MCF 10A (cell line): ENCODE measurements at places on chromosomes 2 and 18.
A peak's percentile ranks its signal among the peaks of the same experiment; 100 is the strongest.

DNA sequence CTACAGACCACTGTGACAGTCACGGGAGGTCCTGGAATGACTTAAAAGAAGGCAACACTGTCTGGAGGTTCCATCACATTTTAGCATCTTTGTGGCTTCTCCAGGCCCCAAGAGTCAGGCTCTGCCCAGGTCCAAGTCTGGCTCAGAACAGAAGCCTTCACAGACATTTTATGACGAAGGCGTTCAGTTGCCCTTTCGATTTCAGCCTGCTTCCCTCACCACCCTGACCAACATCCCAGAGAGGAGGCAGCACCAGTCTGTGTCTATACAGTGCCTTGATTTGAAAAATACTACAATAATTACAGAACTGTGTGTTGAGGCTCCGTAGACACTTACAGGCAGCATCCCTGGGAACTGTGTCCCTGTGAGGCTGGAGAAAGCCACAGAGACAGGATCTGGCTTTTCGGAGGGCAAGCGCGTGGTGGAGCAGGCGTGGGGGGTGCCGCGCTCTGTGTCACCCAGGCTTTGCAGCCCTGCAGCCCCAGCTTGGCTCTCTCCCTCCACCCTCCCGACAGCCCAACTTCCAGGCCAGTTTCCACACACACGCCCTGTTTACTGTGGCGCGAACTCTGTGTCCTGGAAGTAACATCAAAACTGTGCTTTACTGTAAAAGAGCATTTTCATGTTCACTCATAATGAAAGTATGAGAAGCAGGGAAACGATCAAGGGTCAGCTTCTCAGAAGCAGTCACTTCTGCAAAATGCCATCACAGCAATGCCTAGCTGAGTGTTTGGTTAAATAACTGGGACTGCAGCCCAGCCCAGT is 153.5 kb upstream of the ALKAL2 start:
- DNase-seq, result no peak

- DNase-seq, result no peak
Measured at GRCh38 chr2:168224346-168224745, 23.0 kb downstream of the STK39 start.

DNA sequence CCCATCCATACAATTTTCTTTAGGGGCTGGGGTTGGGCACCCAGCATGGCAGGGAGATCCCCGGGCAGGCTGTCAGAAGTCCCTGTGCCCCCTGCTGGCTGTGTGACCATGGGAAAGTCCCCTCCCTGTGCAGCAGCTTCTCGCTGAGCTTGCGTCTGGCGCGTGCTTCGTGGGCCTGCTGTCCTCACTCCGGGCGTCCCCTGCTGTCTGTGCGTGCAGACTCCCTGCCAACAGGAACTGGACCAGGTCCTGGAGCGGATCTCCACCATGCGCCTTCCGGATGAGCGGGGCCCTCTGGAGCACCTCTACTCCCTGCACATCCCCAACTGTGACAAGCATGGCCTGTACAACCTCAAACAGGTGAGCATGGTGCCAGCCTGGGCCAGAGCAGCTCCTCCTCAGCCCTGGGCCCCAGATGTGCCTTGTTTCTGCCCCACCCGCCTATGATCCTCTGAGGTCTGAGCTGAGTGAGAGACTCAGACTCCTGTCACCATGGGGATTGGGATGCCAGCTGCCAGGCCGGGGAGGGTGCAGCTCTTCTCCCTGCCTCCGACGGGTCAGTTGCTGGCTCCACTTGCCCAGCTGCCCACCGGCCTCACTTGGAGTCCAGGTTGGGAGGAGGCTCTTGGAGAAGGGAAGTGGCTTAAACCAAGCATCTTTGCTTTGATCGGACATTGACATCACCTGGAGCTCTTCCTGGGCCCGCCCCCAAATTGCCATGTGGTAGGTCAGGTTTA is 28.6 kb downstream of the IGFBP2 start:
- DNase-seq, result no peak

DNA sequence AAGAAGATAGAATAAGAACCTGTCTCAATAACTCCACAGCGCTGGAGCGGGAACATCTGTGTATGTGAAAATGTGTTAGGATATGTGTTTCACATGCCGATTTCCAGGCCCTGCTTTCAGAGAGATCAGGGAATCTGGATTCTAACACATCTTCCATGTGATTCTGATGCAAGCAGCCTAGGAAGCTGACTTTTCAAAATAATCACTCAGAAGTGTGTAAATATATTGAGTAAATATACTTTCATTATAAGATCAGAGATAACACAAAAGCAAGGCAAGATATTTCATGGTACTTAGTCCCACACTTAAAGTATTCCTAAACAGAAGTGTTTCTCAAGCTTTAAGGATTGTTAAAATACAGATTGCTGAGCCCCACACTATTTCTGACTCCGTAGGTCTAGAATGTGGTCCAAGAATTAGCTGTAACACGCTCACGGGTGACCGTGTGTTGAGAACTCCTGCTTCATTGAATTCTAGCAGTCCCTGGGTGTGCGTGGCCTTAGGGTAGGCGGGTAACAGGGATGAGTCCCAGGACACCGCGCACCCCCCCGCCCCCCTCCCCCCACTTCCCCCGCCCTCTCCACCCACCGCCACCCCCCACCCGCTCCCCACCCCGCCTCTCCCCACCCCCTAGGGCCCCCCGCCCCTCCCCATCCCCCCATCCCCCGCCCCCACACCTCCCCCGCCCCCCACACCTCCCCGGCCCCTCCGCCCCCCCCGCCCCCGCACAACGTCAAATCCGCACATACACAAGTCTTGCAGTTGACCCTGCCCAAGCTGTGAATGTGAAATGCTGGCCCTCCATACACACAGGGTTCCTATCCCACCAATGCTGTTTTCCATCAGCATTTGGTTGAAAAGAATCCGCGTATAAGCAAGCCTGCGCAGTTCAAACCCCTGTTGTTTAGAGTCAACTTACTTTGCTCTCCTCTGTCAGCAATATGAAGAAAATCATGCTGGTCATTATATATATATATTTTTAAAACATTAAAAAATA is 94.2 kb upstream of the SLC39A10 start:
- no peak for DNase-seq

GRCh38 chr2:9693196-9693491 is 62.3 kb upstream of the YWHAQ start:
- DNase-seq, result peak; percentile 83

DNA sequence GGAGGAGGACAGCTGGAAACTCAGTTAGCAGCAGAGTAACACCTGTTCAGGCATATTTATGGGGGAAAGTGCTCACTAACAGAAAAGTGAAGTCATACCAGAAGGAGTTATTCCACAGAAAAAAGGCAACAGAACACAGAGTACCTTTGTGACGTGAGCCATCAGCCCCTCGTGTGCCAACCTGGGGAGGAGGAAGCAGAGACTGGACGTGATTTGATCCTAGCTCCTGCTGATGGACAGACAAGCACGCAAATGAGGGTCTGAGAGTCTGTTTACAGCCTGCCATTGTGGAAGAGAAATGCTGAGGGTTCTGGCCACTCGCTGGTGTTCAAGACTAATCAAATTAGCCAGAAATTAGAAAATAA is 120.7 kb downstream of the ZNF521 start:
- no peak for DNase-seq

- peak; percentile 28 for DNase-seq
Measured at GRCh38 chr2:85753525-85754312, at the start of gene ATOH8. TSS of gene ATOH8 (plus strand) at chr2:85753991. CDS start at chr2:85754190, 199 bp downstream.

DNA sequence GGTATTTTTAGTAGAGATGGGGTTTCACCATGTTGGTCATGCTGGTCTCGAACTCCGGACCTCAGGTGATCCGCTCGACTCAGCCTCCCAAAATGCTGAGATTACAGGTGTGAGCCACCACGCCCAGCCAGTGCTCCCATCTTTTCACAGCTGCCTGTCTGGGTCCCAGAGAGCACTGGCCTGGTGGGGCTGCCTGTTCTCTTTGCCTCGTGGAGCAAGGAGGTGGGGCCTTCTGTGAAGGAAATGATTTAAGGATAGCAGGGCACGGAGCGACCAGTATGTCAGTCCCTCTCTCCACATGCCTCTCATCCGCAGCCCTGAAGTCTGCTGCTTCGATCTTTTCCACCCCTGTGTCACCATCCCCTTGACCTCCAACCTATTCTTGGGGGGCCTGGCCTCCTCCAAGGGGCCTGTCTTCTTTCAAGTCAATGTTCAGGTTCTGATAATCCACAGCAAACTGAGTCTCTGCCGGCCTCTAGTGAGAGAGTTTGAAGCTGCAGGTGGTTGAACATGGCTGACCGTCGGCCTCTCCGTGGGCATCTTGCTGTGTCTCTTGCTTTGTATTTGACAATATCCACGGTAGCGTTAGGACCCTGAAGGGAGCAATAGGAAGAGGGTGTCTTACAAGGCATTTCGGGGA is 28.2 kb upstream of the GIGYF2 start:
- peak; percentile 27 for DNase-seq

DNA sequence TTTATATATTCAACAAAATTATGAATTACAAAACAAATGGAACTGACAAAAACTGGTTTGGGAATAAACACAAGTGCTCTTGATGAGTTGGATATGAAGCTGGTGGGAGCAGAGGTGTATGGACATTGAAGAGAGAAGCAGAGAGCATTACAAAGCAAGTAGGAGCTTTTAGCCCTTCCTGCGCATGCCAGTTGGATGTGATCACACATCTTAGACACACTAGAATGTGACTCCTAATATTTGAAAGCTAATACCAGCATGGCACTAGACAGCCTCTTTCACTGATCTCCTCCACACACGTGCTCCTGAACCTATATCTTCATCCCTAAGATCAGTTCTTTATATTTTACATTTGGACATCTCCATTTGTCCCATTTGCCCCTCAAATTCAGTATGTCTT is 298.1 kb downstream of the MTX2 start:
- no peak for DNase-seq

- DNase-seq, result peak; percentile 56
Measured at GRCh38 chr2:7812231-7812995, 869.4 kb upstream of the ID2 start.

DNA sequence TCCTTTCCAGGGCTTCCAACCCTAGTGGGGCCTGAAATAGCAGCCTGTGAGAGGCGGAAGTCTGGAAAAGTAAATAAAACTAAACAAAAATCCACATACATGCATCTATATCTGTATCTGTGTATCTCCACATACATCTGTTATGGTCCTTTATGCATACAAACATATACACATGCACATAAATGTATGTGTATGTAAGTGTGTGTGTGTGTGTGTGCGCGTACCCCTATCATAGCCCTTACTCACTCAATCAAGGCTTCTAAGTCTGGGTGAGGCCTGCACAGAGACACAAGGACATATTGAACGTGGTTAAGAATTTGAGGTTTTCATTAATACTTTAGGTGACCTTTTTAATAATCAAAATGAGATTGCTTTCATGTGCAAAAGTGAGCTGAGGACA is 98.9 kb upstream of the CYRIA start:
- no peak for DNase-seq

DNA sequence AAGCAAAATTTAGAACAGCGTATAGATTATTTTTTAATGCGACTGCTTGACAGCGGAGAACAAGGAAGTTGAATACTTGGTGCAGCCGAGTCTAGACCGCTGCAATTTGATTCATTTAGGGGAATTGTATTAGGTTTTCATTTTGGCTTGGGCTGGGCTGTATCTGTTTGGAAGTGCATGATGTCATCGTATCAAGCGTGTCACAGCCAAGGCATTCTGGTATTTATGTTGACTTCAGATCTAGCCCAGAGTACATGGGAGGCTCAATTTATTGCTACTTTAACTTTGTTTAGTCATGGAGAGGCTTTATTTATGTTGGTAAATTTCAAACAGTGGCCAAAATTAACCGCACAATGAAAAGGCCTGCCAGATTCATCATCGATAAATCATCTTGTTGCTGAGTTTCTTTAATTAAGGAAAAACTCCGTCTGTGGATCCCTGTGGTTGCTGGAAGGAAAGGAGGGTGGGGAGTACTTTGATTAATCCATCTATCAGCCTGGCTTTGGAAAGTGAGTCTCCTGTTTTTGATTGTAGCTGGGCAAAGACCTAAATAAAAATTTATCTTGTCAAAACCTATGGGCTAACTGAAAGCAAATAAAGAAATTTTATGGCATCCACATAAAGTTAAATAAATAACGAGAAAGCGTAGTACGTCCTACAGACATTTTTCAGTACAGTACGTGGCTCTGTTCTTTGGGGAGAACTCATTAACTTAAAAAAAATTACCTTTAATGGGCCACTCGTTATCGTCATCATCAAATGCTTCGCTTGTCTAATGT is 230.4 kb upstream of the SPRED2 start:
- DNase-seq, result peak; percentile 61

DNA sequence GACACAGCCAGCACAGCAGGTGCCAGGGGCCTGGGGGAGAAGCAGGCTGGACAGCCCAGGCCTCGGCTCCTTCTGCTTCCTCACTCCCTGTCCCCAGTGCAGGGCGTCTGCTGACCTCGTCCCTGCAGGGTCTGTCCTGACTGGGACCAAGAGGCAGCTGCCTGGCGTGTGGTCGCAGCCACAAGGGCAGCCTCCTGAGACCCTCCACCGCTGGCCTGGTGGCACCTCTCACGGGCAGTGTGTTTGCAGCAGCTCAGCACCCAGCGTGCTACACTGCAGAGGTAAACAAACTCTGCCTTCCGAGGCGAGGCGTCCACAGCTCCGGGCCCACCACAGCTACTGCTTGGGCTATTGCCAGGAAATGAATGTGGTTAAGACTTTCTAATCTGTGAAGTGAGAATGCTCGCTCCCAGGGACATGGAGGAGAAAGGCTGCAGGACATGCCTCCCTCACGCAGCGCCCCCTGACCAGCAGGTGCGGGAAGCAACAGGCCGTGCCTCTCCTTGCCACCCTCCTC is 46.1 kb upstream of the HPCAL1 start:
- no peak for DNase-seq

DNA sequence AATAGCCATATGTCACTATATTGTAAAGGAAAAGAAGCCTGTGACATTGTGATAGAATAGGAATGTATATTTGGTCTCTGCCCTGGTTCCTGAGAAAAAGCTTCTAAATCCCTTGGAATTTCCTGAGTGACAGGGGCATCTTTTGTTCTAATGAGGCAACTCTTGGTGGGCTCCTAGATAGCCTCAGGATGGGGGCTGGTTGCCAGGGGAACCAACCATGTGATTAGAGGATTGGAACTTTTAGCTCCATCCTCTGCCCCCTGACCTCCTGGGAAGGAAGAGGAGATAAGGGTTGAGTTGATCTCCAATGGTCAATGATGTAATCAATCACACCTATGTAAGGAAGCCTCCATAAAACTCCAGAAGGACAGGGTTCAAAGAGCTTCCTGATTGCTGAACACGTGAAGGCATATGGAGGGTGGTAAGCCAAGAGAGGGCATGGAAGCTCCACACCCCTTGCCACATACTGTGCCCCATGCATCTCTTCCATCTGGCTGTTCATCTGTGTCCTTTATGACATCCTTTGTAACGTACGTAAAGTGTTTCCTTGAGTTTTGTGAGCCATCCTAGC is 2.9 kb upstream of the ME2 start:
- no peak for DNase-seq

- peak; percentile 67 for DNase-seq
Measured at GRCh38 chr2:9797681-9798556, 45.4 kb upstream of the TAF1B start.

- DNase-seq, result no peak
Measured at GRCh38 chr2:164952057-164952702, 3.1 kb downstream of the SLC38A11 start.

- DNase-seq, result no peak
Measured at GRCh38 chr18:26943906-26944305, 78.4 kb upstream of the AQP4 start.

GRCh38 chr2:26317377-26318105 is 28.4 kb upstream of the SELENOI start:
- no peak for DNase-seq
